Left renal pelvis (tissue), 4 donors: ENCODE measurements at places on chromosomes 1 and 21.

DNA sequence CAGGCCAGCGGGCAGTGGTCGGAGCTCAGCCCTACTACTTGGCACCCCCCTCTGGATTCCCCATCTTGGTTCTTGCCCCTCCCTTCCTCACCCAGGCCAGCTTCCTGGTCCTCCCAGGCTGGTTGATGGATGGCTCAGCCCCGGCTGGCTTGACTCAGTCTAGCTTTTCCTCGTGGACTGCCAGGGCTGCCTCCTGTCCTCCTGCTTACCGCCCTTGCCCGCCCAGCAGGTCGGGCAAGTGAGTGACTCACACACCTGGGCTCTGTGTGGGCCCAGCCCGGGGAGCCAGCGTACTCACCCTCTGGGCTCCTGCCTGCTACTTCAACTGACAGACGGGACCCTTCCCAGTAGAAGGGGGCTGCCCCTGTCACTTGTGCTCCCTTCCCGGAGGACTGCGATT lies 19.5 kb upstream of the ARHGEF10L start:
- no peak for DNase-seq

DNA sequence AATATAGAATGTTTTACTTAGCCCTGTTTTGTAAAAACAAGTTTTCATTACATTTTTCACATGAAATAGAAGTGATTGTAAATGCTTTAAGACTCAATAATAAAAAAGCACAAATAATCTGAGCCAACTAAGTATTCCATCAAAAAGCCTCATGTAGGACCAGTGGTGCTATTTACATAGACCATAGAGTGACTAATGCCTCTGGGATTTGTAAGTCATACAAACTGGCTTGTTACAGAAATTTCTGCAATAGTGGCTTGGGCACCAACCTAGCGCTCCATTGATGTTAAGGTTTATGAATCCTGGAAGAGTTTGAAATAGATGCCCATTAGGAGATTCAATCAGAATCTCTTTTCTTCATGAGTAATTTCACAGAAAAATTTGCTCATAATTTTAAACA lies 31.9 kb downstream of the ZMYM1 start:
- DNase-seq: no peak

DNA sequence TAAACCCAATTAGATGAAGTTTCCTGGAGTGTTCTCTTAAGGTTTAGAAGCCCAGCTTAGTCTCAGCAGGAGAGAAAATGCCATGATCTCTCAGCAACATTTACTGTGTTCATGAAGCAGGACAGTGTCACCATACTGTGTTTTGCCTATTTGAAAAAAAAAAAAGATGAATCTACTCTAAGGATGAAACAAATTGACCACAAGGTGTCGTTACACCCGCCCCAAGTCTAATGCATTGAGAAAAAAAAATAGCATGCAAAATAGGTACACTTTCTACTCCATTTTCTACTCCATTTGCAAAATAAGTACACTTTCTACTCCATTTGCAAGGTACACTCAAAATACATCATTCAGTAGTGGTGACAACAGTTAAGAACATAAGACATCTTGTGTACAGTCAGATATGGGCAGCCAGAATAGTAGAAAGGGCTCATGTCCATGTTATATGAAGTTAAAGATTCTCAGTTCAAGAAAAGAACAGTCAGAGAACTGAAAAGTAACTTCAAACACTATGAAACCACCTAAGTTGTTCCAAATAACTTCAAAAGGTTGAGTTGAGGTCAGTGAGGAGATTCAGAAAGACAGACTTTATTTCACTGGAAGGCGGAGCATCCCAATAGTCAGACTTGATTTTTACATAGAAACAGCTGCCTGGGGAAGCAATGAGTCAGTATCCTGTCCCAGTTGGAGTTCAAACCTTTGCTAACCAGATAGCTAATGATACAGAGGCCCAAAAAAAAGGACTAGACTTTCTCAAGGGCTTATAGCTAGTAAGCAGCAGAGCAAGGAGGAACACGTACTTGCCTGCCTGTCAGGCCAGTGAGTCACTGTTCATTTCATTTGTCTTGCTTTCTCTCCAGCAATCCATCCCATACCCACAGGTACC lies 13.3 kb downstream of the PLPPR5 start:
- DNase-seq: no peak

GRCh38 chr1:235703506-235703905 lies 53.9 kb upstream of the GNG4 start:
- no peak for DNase-seq

DNA sequence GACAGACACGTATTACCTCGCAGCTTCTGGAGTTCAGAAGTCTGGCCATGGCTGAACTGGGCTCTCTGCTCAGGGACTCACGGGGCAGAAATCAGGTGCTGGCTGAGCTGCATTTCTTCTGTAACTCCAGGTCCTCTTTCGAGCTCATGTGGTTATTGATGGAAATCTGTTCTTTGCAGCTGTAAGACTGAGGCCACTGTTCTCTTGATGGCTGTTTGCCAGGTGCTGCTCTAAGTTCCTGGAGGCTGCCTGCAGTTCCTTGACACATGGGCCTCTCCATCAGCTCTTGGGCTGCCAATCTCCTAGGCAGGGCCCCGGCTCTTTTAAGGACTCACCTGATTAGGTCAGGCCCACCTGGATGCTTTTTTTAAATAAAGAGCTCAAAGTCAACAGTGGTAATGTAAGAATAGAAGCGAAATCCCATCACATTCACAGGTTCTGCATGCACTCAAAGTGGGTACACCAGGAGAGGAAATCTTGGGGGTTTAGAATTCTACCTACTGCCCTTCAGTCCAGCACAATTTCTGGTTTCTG lies 139.1 kb downstream of the KAZN start:
- DNase-seq: no peak

GRCh38 chr1:20699558-20699957 lies 18.2 kb downstream of the KIF17 start:
- DNase-seq: no peak

GRCh38 chr1:198597690-198598430 lies 41.0 kb upstream of the PTPRC start:
- DNase-seq: no peak

DNA sequence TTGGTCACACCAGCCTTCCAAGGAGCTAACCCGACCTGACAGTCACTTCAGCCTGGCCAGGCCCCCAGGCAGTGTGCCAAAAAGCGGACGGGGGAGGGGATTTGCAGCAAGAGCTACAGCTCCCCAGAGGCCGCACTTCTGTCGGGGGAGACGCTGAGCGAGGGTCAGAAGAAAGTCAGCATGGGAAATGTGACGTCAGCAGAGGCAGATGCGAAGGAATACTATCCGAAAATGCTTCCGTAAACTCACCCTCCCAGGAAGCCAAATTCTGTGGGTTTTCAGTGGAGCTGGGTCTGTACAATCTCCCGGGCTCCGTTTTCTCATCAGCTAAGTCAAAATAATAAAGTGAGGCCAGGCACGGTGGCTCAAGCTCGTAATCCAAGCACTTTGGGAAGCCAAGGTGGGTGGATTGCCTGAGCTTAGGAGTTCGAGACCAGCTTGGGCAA lies 28.5 kb upstream of the ECE1 start:
- peak; percentile 73 for DNase-seq

DNA sequence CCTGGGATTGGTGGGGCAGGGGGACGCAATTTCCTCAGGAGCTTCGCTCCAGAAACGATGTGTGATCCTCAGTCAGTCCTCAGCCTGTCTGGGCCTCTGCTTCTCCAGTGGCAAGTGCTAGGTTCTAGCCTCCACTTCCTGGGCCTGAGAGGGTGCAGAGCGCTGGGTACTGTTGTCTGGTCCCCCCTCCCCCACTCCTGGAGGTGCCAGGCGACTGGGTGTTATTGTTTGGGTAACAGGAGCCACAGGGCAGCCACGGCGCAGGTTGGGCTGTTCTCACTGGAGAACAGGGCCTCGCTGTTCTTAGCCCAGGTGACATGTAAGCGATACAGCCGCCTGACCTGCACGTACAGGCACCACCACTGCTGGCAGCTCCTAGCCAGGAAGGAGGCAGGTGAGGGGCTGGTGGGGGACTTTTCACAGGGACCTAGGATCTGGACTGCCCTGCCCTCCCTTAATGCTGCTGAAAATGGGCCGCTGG lies 2.1 kb downstream of the RPS6KA1 start:
- DNase-seq: no peak

DNA sequence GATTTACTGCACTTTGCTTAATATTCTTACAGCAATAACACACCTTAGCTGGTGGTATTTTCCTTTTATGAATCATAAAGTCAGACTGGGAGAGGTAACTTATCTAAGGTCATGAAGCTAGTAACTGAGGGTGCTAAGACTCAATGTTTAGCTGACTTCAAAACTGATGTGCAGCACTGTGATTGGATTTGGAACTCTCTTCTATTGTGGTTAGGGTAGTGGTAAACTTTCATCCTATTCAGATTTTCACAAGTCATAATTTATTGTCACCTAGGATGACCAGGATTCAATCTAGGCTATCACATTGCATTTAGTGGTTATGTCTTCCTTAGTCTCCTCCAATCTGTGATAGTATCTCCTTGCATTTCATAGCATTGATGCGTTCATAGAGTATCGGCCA lies 18.9 kb downstream of the EPB41 start:
- no peak for DNase-seq

DNA sequence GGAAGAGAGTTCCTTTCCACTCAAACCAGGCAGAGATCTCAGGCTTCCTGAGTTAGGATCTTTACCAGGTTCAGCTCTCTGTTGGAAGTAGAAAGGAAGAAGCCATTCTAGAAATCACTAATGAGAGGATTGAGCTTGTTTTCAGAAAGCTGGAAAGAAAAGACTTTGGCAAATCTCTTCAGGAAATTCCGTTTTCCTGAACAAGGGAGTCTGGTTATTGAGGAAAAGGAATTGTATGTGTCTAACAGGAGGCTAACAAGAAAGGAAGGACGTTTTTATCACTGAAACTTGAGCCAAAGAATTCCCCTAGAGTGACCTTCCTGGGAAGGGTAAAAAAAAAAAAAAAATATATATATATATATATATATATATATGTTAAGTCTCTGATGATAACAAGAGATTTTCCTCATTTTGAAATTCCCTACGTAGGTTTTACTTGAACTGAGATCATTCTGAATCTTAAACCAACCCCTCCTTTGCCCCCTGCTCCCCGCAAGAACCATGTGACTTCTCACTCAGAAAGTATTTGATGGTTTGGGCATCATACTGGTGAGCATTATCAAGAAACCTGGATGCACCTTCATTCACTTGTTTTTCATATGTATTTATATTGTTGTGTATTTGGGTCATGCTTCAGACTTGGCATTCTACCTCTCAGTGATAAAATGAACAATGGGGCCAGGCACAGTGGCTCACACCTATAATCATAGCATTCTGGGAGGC lies 98.4 kb upstream of the BMP8A start:
- no peak for DNase-seq

DNA sequence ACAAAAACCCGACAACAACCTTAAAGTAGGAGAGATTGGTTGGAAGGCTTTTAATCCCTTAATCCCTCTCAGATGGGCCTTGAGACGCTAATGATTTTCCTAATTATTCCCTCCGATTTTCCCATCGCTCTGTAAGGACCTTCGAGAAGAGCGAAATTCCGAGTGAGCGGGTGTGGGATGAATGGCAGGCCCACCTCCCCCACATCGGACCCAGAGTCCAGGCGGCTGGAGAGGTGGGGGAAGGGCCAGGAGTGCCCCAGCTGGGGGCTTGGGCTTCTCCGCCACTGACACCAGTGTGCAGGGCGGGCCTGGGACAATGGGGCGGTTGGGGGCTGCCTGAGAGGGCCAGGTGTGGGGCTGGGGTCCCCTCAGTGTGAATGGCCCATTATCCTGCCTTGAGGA lies 23.4 kb downstream of the RHBG start:
- DNase-seq: no peak

- no peak for DNase-seq
Observed at GRCh38 chr1:67441183-67441582, 11.0 kb upstream of the SERBP1 start.

GRCh38 chr21:42319376-42319775 lies 4.2 kb upstream of the TFF3 start:
- no peak for DNase-seq

GRCh38 chr1:1200876-1201810 lies 5.2 kb downstream of the TNFRSF18 start:
- no peak for DNase-seq

- no peak for DNase-seq
Observed at GRCh38 chr1:18556364-18556763, 74.3 kb upstream of the PAX7 start.

- no peak for DNase-seq
Observed at GRCh38 chr1:70633004-70633403, 221.9 kb downstream of the CTH start.

- DNase-seq: no peak
Observed at GRCh38 chr1:179867493-179868330, 9.9 kb downstream of the TOR1AIP2 start.
